HTR-8/SVneo (cell line): ENCODE measurements at places on chromosomes 12 and 14.
A peak's percentile ranks its signal among the peaks of the same experiment; 100 is the strongest.

DNA sequence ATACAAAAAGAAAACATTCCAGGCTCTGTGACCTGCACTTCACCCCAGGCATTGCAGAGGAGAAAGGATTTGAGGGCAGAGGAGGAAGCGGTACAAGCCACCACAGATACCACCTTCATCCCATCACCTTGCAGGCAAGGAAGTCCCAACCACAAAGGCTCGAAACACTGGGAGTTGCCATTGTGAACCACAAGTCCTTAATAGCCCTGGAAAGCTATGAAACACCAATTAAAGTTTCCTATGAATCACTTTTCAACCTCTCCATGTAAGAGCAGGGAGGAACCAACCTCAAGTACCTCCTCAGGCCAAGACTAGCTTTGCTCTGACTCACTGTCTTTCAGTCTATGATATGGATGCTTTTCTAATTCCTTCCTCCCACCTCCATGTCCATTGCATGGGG is 27.0 kb downstream of the MAP3K9 start:
- DNase-seq: peak; percentile 92

- DNase-seq: peak; percentile 23
Observed at GRCh38 chr14:47278233-47278842, 397.1 kb downstream of the MDGA2 start.

GRCh38 chr12:119594772-119595445 is 1.3 kb downstream of the TMEM233 start:
- no peak for DNase-seq

GRCh38 chr12:92342574-92342973 is 196.9 kb upstream of the BTG1 start:
- DNase-seq: no peak

DNA sequence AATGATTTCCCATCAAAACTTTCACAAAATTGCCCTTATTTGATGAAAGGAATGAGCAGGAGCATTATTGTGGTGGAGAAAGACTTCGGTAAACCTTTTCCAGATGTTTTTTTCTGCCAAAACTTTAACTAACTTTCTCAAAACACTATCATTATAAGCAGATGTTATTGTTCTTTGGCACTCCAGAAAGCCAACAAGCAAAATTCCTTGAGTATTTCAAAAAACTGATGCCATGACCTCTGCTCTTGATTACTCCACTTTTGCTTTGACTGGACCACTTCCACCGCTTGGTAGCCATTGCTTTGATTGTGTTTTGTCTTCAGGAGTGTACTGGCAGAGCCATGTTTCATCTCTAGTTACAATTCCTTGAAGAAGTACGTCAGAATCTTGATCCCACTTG is 29.7 kb upstream of the RAB21 start:
- DNase-seq: no peak

- DNase-seq: no peak
Observed at GRCh38 chr14:64973026-64973442, 898 bp upstream of the RAB15 start.

GRCh38 chr12:125194163-125194773 is 129.0 kb downstream of the AACS start:
- DNase-seq: peak; percentile 50

DNA sequence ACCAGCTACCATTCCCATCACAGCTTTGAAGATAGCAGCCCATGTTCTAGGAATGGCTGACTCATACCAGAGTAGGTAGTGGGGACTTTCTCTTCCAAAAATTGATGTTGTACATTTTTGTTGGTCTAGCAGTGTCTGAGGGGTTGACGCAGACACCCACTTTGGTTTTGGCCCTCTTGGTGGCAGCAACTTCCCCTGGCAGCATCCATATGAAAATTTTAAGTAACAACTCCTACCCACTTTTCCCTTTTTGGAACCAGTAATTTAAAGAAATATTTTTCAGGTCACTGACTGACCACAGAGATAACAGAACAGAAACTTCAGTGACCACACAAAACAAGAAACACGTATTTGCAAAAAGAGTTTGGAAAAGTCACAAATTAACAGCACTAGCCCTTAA is 162.0 kb upstream of the TMCC3 start:
- DNase-seq: no peak

DNA sequence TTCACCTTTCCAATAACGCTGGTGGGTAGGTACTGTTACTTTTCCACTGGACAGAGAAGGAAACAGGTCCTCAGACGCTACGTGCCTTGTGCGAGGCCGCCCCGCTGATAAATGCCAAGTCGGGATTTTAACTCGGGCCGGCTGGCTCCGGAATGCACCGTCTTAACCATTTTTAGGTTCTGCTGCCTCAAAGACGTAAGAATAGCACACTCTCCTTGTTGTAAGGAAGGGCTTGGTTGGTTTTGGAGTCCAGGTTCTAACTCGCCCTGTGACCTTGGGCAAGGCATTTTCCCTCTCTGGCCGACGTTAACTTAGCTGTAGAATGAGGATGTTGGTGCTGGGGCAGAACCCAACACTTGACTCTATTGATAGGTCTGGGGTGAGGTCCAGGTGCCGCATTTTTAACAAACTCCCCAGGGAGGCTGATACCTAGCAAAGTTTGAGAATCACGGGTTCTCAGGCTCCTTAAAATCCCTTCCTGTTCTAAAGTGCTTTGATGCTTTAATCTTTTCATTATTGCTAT is 814 bp downstream of the ANKRD13A start:
- DNase-seq: no peak

DNA sequence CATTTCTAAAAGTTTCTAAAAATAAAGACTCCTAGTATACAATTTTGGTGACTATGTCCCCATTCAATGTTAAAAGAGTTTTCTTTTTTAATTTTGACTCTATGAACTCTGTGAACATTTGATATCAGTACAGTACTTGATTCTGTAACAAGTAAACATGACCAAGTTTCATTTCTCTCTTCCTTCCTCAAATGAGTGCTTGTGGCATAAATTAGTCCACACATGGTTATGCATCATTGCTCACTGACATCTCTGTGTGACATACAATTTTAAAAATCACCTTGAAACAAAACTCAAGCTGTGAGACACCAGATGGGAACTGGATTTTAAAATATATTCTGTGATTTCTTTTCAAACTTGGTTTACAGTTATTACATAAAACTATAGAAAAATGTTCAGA is 253.9 kb upstream of the MDGA2 start:
- no peak for DNase-seq

DNA sequence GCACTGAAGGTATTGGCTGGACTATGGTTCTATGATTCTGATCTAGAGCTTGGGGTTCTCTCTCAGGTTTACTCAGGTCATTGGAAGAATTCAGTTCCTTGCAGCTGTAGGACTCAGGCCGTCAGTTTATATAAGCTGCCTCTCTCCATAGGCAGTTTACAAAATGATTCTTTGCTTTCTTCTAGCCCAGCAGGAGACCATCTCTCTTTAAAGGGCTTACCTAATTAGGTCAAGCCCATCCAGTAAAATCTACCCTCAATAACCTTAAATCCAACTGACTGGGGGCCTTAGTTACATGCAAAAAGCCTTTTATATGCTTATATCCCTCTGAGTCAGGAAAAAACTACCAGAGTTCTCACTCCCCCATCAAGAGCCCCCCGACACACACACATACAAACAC is 80.5 kb upstream of the GARIN6 start:
- no peak for DNase-seq

DNA sequence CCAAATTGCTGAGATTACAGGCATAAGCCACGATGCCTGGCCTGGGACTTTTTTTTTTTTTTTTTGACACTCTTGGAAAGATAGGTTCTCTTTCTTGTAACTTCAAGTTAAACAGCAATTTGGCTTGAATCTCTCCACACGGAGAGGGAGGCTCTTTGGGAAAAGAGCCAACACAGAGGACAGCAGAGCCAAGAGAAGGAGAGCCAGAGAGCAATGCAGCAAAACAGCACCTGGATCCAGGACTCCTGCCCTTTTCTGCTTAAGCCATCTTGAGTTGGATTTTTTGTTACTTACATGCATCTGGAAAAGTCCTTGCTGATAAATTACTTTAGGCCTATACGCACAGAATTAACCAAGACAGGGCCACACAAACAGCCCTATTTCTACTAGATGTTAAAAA is 176.8 kb downstream of the APAF1 start:
- DNase-seq: no peak

- no peak for DNase-seq
Observed at GRCh38 chr12:95554532-95555071, 3.3 kb upstream of the USP44 start.

GRCh38 chr12:131527736-131528135 is 183.2 kb upstream of the SFSWAP start:
- no peak for DNase-seq

GRCh38 chr12:13343375-13343774 is 146.8 kb downstream of the EMP1 start:
- no peak for DNase-seq

DNA sequence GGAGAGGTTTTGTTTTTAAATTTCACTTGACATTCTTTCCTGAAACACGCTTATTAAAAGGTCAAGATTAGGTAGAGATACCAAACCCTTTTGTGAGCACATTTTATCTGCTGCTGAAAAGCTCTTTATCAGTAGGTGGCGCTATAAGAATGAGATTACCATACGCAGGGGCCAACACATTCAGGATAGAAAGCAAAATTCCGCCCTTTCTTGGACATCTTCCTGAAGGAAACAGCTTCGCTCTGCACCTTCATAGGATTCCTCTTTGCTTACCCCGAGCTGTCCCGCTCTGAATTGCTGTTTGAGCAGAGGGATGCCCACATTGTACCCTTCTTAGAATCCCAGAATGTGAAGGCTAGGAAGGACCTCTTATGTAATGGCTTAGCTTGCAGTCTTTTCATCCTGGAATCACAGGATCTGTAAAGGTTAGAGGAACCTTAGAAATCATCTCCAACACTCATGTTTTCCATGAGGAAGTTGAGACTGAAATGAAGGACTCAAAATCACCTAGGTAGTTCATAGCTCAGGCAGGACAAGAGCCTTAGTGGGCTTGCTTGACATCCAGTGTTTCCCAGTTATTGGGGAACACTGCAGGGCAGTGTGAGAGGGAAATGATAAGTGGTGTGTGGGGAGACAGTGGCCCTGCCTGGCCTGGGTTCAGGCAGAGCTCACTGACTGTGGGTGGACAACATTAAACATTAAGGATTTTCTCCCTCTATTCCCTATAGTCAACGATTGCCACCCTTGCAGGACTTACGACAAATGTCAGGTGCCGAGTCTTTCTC is 38.7 kb upstream of the CRY1 start:
- peak; percentile 71 for DNase-seq

DNA sequence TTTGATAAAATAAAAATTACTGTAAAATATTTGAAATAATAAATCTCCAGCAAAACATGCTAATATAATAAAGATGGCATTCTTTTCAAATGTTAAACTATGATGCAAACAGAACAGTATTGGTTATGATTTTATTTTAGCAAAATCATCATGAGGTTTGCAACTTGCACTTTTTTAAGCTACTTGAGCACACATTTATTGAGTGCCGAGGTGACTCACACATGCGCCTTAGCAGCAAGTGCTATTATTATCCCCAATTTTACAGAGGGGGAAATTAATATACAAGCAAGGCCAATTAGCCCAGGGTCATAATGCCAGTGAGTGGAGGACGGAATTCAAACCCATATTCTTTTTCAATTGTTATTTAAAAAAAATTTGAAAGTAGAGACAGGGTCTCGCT is 7.3 kb downstream of the DYRK4 start:
- DNase-seq: no peak

GRCh38 chr14:73290279-73290678 is 53.0 kb downstream of the PAPLN start:
- no peak for DNase-seq

DNA sequence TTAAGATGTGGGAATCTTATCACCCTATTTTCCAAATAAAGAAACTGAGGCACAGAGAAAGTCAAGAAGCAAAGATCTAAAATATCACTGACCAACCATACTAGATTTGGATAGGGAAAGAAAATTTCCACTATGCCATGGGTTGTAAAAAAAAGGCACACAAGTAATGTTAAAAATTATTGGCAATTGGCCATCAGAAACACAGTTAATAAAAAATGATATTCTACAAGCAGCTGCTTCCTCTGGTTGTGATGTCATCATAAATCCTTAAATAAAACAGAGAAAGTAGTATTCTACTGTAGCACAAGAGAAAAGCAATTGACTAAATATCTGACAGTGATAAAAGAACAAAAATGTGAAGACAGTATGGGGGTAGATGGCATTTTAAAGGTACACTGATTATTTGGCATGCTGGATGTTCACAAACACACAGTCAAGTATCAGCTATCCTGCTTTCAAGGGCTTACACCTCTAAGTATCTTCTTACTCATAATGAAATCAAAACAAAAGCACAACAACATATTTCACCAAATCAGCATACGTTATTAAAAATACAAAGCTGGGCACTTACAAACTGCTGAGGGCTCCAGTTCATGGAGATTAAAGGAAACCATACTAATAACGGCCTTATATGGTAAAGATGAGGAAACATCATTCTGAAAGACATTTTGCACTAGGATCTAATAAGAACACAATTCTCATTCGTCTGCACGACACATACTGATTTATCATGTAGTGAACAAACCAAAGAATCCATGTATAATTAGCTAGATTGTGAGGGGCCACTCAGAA is 45.7 kb downstream of the CORO1C start:
- no peak for DNase-seq

- peak; percentile 31 for DNase-seq
Observed at GRCh38 chr14:89773644-89774316, 180.8 kb downstream of the EFCAB11 start.

- no peak for DNase-seq
Observed at GRCh38 chr14:33309106-33309505, 370.4 kb downstream of the NPAS3 start.

GRCh38 chr12:81229759-81230158 is 151.9 kb downstream of the ACSS3 start:
- no peak for DNase-seq

DNA sequence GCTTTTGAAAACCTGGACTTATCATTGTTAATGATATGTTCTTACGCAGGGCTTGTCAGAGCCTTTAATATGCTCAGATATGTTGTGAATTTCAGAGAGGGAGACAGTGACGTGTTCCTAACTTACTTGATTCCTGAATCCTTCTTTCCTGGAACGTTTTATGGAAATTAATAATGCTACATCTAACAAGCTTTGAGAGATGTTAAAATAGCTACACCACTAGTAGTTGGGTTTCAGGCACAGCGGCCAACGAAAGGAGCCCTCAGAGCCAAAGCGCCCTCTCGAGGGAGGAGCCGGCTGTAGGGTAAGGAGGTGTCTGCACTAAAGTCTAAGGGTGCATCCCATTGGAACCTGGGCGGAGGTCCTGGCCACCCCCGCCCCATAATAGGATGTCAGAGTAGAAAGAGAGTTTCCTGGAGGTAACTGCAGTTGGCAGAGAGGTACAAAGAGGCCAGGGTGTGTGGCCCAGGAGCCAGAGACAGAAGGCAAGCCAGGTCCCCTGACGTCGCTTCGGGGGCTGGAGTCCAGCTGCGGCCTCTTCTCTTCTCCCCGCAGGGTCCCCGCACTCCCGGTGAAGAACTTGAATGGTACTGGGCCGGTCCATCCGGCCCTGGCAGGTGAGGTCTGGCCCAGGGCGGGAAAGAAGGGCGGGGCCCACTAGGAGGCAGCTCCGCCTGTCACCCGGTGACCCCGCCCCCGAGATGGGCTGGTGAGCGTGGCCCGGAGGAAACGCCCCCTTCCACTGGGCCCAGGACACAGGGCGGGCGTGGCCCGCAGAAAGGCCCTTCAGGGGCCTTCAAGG is 36.3 kb downstream of the DTX1 start:
- DNase-seq: no peak
